ENCODE measurements at places on chromosomes 2 and 18.

DNA sequence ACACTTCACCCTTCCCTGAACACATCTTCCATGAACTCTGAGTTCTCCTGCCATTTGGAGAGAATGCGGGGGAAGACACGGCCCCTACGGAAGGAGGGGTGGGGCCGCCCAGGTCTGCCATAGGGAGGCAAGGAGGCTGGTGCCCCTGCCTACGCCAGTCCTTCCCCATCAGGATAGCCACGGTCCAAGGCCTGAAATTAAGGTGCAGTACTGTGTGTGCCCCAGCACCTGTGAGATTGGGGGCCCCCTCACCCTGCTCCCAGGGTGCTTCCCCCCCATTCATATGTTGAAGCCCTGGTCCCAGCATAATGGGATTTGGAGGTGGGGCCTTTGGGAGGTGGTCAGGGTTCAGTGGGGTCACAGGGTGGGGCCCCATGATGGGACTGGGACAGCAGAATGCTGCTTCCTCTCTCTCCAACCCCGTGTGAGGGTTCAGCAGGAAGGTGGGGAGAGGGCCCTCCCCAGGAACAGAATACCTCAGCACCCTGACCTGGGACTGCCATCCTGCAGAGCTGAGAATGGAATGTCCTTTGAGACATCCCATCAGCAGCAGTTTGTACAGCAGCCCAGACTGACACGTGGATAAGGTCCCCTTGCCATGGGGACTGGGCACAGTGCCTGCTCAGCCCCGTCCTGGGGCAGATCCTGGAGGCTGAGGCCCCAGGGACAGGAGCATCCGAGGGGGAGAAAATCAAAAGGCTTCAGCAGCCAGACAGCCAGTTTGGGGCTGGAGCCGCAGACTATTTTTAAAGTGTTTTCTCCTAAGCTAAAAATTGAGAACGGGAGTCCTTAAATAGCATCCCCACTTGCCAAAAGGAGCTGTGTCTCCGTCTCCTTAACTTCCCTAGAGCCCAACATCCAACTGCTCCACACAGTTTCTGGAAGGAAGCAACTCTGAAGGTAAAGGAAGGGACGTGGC, 105.1 kb downstream of the NDUFA10 start:
- no peak for DNase-seq

GRCh38 chr2:113809076-113809736, 52.8 kb upstream of the SLC35F5 start:
- DNase-seq, result no peak

DNA sequence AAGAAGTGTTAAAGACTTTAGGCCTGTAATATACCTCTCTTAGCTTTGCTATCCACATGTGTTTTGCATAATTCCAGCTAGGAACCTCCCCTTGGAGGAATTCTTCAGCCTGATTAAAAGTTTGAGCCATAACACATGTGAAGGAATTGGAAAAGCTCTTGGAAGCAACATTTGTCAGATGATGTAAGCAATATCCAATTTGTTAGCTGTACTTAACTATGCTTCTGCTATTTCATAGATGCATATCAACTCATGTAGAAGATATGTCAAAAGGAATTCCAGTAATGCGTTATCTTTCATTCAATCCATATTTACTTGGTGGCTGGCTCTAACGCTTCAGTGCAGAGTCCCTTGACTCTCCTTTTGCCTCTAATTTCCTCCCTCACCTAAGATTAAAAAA, 46.2 kb downstream of the PKP4 start:
- no peak for DNase-seq

- no peak for DNase-seq
These were observed 194.7 kb downstream of the BABAM2 start for GRCh38 chr2:28085201-28085600.

DNA sequence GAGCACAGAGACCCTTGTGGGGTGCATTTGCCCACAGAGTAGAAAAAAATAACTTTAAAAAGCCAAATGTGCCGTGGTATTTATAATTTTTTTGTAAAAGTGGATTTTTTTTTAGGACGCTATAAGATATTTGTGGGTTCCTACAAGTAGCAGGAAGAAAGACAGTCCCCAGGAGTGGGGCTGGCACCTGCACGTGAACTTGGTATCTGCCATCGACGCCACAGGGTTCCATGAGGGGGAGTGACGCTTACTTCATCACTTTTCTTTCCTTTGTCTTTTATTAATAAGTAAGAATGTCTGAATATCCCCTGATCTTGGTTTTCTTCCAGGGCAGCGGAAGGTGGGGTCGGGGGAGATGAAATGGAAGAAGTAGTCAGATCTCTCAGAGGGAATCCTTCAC, 207.0 kb downstream of the TWIST2 start:
- DNase-seq, result no peak

- DNase-seq, result no peak
These were observed 41.7 kb upstream of the PNO1 start for GRCh38 chr2:68115965-68116364.

DNA sequence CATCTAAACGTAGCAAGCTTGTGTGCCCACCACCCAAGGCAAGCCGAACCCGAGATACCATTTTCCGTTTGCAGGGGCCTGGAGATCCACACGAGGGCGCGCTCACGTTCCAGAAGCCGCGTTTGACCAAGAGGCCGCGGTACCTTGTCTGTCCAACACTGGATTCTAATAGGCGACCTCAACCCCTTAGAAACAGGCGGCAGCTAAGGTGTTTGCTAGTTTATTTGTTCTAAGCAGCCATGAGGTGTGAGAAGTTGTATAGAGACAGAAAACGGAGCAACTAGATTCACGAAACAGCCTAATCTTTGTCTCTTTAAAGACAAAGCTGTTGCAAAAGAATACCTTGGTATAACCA, 4.2 kb downstream of the HOXD11 start:
- DNase-seq, result no peak

DNA sequence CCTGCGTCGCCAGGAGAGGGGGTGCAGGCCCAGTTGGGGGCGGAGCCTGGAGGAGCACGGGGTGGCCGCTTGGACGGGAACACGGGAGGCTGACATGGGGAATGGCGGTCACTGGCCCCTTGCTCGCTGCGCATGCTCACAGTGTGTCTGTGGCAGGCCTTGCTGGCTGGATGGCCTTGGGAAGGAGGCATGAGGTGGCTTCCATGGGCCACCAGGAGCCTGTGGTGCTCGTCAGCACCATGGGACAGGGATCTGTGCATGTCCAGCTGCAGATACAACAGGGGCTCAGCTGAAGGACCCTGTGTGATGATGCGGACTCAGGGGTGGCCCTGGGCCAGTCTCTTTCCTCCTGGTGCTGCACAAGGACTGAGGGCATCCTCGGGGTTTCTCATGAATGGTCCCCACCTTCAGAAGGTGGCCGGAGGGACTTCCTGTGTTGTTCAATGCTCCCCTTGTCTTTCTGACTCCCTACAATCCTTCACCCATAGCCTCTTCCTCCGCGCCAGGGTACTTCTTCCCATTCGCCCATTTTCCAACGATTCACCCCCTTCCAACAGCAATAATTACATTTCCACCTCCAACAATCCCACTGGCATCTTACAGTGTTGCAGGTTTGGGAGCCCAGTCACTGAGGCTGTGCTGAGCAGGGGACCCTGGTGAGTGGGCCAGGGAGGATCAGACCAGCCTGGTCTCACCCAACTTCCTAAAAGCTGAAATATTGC, 3.4 kb upstream of the SP140L start:
- DNase-seq, result no peak

DNA sequence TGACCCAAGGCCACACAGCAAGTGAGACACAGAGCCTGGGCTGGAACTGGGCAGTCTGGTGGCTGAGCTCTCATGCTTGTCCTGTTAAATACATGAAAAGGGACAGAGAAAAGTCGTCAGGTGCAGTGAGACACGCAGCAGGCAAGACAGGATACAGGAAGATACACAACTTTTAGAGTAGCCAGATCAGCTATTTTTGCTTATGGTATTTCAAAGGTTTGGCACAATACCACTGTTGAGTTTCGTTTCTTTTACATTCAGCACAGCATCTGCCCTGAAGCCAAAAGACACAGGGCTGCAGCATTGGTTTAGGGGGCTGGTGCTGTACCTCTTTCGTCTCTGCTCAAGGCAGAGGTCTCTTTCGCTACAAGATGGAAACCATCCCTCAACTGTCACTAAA, 14.0 kb downstream of the FHL2 start:
- DNase-seq, result no peak
